ENCODE measurements at places on chromosomes 2 and 18.
A peak's percentile ranks its signal among the peaks of the same experiment; 100 is the strongest.

GRCh38 chr2:68857202-68857845 lies 13.9 kb downstream of the BMP10 start:
- no peak for DNase-seq

GRCh38 chr18:72456802-72457201 lies 87.3 kb downstream of the CBLN2 start:
- no peak for DNase-seq

- DNase-seq: peak; percentile 78
Measured at GRCh38 chr2:29115797-29116781, 874 bp downstream of the CLIP4 start.

- no peak for DNase-seq
Measured at GRCh38 chr18:50644807-50645206, 84.9 kb downstream of the MAPK4 start.

DNA sequence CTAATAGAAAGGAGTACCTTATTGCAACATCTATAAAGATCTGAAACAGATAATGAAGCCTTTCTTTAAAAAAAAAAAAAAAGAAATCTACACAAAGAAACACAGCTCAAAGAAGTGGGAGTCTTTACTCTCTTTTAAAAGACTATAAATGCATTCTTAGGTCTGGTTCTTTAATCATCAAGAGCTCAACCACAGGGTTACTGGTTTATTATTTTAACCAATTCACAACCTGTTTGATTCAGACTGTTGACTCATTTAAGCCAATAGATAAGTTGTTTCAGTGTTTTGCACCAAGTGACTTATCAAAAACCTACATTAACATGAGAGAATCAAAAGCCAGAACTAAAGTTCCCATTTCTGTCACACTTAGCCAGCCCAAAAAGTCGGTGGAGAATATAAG lies 93.1 kb downstream of the TCF4 start:
- DNase-seq: no peak

- DNase-seq: no peak
Measured at GRCh38 chr2:239225871-239226561, 174.8 kb downstream of the HDAC4 start.

- DNase-seq: no peak
Measured at GRCh38 chr18:48791636-48792105, 159.1 kb downstream of the SMAD7 start.

- DNase-seq: no peak
Measured at GRCh38 chr2:85263591-85263990, 64.2 kb downstream of the TGOLN2 start.

DNA sequence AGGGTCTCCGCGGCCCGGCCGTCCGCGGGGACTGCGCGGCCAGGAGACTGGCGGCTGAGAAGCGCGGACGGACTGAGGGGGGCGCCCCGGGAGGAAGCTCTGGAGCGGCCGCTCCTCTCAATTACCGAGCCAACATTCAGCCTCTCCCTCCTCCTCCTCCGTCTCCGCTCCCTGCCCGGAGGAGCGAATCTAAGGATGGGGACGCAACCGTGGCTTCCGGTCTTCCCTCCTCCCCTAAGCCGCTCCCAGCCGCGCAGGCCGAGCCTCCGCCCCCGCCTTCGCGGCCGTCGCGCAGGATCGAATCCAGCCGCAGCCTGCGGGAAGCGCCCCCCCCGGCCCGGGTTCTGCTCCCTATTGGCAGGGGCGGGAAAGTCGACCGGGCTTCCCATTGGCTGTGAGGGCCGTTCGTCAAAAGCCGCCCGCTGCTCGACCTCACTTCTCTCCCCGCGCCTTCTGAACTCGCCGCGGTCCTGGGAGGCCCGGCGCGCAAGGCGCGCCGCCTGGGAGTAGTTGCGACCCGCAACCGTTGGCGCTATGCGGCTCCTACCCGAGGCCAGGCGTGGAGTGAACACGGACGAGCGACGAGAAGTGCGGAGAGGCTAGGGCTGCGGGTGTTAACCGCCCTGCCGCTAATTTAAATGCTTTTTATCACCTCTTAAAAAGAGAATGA lies at the start of gene HNRNPLL:
HNRNPLL (minus strand) TSS at position 197 of the 670 bp plus-strand sequence. CDS start 302 bp downstream, outside the sequence.
- peak; percentile 99 for DNase-seq

DNA sequence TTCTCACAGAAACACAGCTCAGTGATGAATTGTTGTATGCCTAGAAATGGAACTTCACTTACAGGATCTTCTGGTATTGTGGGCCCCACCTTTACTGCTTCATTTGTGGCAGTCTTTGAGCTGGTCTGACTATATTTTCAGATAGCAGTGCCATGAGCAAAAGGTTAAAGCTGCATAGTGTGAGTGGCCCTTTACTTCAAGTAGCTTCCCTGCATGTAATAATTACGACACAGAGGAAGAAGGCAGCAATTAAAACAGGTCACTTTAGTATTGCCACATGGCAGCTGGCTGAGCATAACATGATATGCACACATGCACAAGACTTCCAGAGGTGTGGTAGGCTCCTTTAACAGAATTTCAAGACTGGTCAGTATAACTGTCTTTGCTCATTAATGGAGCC lies 426.3 kb upstream of the ZEB2 start:
- DNase-seq: no peak

DNA sequence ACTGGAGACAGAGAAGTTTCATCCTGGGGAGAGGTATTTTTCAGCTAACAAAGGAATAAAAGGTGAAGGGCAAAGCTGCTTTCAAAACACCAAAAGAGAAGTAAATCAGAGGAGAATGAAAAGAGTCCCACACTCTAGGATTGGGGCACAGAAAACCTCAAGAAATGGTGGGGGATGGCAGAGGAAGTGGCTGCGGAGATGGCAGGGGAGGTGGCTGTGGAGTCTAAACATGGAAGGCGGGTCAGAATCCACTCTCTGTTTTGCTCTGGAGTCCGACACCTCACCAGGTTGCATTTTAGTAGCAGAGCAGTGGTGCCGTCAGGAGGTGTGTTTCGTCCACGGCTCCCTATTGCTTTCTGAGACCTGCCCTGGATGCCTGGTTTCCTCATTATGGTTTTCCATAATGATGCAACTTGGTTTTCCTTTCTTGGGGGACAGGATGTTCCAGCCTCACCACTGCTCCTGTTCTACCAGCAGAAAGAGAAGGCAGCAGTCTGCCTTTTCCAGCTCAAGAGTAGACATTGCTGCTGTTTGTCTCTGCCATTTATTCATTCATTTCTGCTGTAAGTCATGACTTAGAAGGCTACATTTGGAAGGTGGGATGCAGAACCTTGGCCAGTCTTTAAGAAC lies 188.7 kb downstream of the ANKRD44 start:
- DNase-seq: no peak

DNA sequence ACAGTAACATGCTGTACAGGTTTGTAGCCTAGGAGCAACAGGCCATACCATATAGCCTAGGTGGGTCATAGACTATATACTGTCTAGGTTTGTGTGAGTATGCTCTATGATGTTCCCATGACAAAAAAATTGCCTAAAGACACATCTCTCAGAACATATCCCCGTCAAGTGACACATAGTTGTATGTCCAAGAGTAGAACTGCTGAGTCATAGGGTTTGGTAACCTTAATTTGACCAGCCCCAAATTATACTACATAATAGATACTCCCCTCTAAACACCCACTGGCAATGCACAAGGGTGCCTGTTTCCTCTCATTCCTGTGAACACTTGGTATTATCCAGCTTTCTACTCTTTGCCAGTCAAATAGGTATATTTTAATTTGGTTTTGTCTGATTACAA lies 161.6 kb downstream of the LCLAT1 start:
- no peak for DNase-seq

DNA sequence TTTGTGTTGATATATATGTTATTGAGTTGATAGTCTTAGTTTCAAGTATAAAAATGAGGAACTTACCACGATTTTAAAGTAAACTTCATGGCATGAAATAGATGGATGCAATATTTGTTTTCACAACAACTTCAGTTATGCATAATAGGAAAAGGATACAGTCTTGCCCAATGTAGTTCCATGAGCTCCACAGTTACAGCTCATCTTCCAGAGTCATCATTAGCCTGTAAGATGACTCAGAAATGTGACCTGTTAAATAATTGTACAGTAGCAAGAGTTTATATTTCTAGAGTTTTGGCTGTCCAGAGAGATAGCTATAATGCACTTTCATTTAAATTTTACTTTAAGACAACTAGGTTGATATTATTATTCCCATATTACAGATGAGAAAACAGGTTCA lies 80.9 kb upstream of the ARHGAP28 start:
- no peak for DNase-seq

Data from activated CD4-positive, alpha-beta T cell treated with anti-CD3 and anti-CD28 coated beads for 48 hours (primary cell).